ENCODE measurements at places on chromosomes 2 and 18.

DNA sequence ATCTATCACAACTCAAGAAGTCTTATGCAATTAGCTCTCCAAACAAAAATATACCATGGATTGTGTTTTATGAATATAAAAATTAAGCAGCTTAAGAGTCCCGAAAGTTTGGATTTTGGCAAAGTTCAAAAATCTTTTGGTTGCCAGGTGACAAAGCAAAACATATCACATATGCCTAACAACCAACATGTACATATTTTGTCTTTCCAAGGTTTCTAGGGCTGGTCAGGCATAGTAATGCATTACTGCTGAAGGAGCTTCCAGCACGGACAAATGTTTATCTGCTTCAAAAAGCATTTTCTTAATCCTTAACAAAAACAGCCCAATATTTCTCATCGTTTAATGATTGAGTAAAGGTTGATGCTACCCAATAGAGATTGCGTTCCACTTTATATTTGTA lies 1327.1 kb upstream of the ZEB2 start:
- DNase-seq: peak; percentile 24

- DNase-seq: no peak
These were observed 213.4 kb downstream of the CYP26B1 start for GRCh38 chr2:71934320-71934593.

DNA sequence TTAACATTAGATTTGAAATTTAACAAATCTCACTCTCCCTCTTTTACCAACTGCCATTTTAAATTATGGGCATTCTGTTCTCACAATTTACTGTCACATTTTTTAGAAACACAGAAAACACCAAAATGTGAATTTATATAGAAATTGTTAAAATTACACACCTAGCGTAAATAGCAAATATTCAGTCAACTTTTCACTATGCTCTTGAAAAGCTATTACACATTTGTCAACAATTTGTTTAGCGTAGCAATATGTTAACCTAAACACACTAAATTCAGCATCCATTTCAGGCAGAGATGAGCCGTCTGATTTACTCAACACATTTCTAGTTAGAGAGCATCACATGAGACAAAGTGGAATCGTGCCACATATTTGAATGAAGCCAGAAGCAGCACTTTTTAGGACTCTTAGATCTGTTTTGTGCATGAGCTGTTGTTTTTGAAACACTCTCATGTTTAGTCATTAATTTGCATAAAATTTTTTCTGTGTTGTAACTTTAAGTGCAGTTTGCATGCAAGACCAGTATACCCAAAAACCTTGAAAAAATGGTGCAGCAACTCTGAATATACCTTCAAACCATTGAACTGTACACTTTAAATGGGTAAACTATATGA lies 8.2 kb downstream of the TTC32 start:
- DNase-seq: peak; percentile 70

GRCh38 chr2:7191932-7192331 lies 274.7 kb downstream of the RNF144A start:
- DNase-seq: peak; percentile 93

DNA sequence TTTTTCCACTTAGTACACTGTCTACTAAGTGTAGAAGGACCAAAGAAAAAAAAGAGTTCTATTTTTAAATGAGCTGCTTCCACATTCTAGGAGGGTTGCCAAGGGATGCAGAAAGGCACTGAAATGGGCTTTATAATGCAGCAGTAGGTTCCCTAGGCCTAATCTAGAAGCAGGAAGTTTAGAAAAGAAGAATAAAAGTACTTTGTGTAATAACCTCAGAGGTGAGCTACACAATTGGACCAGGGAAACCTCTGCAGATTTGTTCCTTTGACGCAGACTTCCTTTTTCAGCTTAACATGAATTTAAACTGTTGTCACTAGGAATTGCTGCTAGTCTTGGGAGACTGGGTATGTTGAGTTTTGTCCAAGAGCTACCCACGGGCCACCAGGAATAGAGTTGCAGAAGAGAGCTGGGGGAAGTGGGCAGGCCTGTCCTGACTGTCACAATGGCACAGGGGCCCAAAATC lies 34.6 kb upstream of the RAB1A start:
- peak; percentile 17 for DNase-seq

GRCh38 chr2:164620873-164621763 lies at the start of gene GRB14:
GRB14 (minus strand) TSS chr2:164621482; CDS start chr2:164621309, 173 bp downstream.
- peak; percentile 6 for DNase-seq

- no peak for DNase-seq
These were observed 187.7 kb upstream of the CXCR4 start for GRCh38 chr2:136305517-136306192.

DNA sequence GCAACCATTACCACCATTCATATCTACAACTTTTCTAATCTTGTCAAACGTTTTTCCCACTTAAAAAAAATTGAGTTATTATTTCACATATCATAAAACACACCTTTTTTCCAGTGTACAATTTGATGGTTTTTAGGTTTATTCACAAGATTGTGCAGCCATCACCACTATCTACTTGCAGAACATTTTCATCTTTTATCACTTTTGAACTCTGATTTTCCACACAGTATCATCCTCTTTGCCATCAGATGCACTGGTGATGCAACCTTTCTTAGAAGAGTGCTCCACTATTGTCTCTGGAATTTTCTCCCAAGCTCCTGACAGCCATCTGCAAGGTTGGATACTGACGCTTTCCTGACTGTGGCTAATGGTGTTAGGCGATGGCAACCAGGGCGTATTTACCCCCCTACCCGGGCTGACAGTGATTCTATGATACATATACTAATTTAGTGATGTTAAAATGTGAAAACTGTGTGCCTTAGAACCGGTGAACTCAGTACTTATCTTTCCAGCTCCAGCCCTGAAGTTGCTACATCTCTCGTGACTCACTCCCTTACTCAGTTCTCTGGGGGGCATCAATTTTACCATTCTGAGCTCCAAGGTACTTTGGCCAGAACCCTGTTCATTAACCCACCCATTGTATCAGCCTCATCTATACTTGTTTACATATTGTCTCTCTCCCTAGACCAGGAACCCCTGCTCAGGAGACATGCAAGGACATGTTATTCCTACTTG lies 105.4 kb upstream of the SPRED2 start:
- peak; percentile 20 for DNase-seq

DNA sequence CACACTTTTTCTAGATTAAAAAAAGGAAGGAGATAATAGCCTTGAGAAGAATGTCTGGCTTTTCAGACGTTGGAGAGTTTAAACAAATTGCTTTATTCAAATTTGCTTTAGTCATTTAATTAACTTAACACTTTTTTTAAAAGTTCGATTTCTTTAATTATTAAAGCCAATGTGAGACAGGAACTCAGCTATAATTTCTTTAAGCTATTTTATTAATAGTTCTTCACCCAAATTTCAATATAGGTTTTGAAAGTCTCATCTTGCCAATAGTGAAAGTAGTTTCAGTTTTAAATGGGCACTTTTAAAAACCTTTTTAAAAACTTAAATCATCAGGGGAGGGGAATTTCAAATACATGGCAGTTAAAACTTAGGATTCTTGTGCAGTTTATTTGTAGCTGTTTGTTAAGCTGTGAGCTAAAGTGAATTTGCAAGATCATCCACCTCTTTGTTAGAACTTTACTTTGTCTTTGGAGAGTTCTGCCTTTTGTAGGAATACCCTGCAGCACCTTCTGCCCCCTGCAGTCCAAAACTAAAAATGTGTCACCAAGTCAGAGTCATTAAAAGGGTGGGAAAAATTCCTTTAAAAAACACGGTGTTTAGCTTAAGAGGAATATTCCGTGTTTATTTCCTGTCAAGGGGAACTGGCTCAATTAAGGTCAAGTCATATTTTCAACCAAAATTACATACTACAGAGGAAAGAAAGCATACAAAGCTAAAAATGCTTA lies 4.6 kb downstream of the TGIF1 start:
- peak; percentile 75 for DNase-seq

- peak; percentile 70 for DNase-seq
These were observed 32.1 kb downstream of the GRHL1 start for GRCh38 chr2:9983401-9984216.

- no peak for DNase-seq
These were observed 14.4 kb downstream of the ITSN2 start for GRCh38 chr2:24345937-24346336.

DNA sequence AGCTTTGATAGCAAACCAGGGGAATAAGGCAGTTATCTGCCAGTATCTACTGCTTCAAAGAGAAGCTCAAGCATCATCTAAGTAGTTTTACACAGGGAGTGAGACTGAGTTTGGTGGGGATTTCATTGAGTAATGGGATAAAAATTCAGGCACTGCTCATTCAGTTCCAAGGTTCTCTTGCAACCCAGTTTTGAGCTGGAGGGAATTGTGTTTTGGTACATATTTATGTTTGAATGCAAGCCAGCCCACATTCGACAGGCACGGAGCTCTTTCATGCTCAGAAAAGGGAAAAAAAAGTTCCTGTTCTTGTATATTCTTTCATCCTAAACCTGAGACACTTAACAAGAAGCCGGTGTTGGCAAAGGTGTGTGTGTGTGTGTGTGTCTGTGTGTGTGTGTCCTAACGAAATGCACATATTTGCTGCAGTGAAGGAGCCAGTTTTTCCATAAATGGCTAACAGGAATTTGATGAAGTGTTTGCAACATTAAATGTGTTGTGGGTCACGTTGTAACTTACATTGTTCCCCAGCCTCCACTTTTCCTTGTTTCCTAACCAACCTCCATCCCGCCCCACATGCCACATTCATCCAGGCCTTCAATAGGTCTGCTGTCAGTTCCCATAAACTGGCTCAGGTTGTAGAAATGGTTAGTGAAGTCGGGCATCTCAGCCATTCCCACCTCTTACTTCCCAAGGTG lies 311.1 kb downstream of the TXNL1 start:
- DNase-seq: peak; percentile 83

GRCh38 chr2:25265802-25266201 lies 75.9 kb downstream of the DNMT3A start:
- DNase-seq: no peak

DNA sequence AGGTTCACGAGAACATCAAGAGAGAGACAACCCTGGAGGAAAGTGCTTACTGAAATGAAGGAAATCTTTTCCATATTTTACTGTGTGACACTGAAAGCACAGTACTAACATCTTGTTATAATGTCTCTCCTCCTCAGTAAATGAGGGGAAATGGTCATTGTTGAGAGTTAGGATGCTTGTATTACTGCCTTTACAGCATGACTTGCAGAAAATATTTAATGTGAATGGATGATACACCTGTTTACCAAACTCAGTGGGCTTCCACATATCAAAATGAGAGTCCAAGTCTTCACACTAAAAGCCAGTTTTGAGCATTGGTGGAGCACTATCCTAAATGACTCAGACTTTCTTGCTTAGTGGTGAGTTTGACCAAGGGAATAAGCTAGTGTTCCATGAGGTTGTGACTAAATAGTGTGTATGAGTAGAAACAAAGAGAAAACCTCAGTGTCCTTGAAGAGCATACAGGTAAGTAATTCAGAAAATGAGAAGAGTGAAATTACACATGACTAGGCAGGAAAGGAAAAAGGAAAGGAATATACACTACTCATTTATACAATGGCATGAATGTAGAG lies 930.7 kb upstream of the CELF4 start:
- DNase-seq: no peak

GRCh38 chr2:10160203-10160955 lies 37.8 kb downstream of the RRM2 start:
- DNase-seq: no peak

DNA sequence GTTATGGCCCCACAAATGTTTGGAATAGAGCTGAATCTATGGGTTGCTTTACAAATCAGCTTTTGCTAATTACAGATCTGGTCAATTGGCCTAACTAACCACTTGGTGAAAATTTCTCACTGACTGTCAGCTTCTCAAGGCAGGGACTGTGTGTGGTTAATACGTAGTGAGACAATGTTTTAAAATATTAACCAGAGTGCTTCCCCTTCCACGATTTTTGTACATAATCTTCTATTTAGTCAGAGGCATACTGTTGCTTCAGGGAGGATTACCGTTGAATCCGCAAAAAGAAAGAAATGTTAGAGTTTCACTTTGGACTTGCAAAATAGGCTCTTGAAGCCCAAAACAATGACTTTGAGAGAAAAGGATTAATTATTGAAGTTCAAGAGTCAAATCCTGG lies 14.9 kb upstream of the KCNS3 start:
- no peak for DNase-seq
